ENCODE measurements at places on chromosomes 11 and 22.
A peak's percentile ranks its signal among the peaks of the same experiment; 100 is the strongest.

- no peak overlapping the region for H3K4me3 ChIP-seq
- no peak overlapping the region for H3K27ac ChIP-seq
- H3K27me3 ChIP-seq: no peaks in the 10 kb centered on the region
- no peak for DNase-seq
- H3K36me3 ChIP-seq: no peaks in the 10 kb centered on the region
Observed at GRCh38 chr11:111376181-111376871, 2.7 kb downstream of the POU2AF1 start.

DNA sequence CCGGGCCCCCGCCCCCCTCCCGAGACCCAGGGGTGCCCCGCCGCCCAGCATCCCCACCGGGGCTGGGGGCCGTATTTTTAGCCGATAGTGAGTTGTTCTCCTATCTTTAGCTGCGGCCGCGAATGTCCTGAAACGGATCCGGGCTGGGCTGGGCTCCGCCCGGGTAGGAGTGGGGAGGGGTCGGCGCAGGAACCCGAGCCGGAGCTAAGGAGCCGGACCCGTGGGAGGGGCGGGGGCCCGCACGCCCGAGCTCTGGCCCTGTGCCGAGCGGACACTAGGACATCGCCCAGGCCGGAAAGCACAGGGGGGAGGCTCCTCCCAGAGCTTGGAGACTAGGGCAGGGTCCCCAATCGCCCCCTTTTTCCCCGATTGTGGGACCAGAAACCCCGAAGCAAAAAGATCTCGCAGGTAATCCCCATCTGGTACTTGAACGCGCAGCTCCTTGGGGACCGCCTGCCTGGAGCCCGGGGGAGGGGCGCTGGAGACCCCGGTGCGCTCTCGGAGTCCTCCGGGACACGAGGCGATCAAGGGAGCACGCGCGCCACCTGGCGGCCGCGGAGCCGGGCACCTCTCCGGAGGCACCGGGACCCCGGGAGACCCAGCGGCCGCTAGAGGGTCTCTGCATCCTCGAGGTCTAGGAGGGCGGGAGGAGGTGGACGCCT is 669 bp downstream of the CDC42EP2 start:
- H3K27ac ChIP-seq: peak overlapping the region; percentile 84
- H3K4me3 ChIP-seq: peak overlapping the region; percentile 96
- H3K36me3 ChIP-seq: no peaks in the 10 kb centered on the region
- peak; percentile 93 for DNase-seq
- peaks cover 15% of the 10 kb centered on the region for H3K4me1 ChIP-seq

- H3K36me3 ChIP-seq: no peaks in the 10 kb centered on the region
- no peaks in the 10 kb centered on the region for H3K27me3 ChIP-seq
- no peaks in the 10 kb centered on the region for H3K4me1 ChIP-seq
- no peak overlapping the region for H3K27ac ChIP-seq
- no peak for DNase-seq
Observed at GRCh38 chr22:19700790-19701419, 13.4 kb upstream of the SEPTIN5 start.

GRCh38 chr11:44559207-44559939 is 6.1 kb upstream of the CD82 start:
- H3K27me3 ChIP-seq: no peaks in the 10 kb centered on the region
- no peaks in the 10 kb centered on the region for H3K36me3 ChIP-seq
- no peak overlapping the region for H3K27ac ChIP-seq
- no peak overlapping the region for H3K4me3 ChIP-seq
- H3K4me1 ChIP-seq: peaks cover 9% of the 10 kb centered on the region

- H3K4me3 ChIP-seq: no peak overlapping the region
- no peaks in the 10 kb centered on the region for H3K27me3 ChIP-seq
- no peaks in the 10 kb centered on the region for H3K4me1 ChIP-seq
- no peak overlapping the region for H3K27ac ChIP-seq
- DNase-seq: no peak
Observed at GRCh38 chr22:26281941-26282340, 112.7 kb downstream of the SEZ6L start.

DNA sequence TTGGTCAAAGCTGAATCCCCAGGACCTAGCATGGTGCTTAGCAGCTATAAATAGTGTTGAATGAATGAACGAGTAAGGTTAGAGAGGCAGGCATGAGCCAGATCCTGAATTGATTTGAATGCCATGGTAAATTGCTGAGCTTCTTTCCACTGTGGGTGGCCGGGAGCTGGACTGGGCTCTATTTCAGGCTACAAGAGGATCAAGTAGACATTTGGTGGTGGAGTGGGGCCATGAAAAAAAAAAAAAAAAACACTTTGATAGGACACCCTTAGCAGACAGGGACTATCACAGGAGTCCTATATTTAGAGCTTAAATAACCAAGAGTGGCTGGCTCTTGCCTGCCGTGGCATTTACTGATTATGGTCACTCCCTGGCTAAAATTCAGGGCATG is 77.6 kb downstream of the MIAT start:
- no peaks in the 10 kb centered on the region for H3K4me1 ChIP-seq
- no peak for DNase-seq
- H3K4me3 ChIP-seq: no peak overlapping the region
- no peak overlapping the region for H3K27ac ChIP-seq

DNA sequence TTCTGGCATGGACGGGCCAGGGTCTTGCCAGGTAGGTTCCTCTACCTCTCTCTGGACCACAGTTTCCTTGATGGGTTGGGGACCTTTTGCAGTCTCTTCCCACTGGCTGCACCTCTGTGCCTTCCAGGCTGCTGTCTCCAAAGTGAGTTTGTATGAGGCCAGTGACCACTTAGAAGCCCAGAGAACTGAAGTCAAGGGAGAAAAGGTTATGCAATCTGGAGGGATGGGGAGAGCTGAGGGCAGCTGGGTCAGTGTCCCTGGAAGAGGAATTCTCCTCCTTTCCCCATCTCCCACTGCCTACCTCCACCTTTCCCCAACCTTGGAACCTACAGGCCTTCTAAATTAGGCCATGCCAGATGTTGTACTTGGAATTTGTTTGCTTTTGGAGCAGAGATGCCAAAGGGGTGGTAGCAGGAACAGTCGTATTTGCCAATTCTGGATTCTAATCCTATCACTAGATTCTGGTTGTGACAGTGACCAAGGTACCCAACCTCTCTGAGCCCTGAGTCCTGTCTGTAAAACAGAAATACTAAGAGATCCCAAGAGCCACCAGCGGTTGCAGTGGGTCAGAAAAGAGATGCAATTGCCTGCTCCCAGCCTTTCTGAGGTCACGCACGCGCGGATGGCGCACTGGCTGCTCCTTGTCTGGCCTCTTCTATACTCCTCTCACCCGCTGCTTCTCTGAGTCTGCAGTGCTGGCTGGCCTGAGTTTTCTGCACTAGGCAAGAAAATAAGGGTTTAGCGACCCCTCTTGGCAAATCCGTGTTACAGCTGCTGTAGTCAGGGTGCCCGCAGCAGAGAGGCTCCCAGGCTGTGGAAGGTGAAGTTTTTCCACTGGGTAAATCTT is 10.7 kb upstream of the ACCSL start:
- no peak overlapping the region for H3K4me3 ChIP-seq
- DNase-seq: peak; percentile 94
- H3K27me3 ChIP-seq: no peaks in the 10 kb centered on the region
- H3K27ac ChIP-seq: peak overlapping the region; percentile 78
- H3K4me1 ChIP-seq: peaks cover 3% of the 10 kb centered on the region

DNA sequence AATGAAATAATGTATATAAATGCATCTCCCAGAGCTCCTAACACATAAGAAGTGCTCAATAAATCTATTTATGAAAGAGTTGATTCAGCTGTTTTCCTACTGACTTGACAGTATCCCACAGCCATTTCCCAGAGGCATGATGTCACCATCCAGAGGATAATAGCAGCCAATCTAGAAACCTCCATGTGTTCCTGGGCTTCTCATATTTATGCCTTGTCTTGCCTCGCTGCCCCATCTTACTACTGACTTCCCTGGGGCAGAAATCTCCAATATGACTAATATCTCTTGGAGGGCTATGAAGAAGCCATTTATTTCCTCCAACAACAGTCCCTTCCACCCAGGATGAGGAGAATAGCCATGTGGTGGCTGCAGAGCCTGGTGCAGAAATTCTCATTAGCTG is 115.4 kb upstream of the NAV2 start:
- no peaks in the 10 kb centered on the region for H3K36me3 ChIP-seq
- no peaks in the 10 kb centered on the region for H3K27me3 ChIP-seq
- DNase-seq: no peak
- H3K4me1 ChIP-seq: peaks cover 4% of the 10 kb centered on the region
- no peak overlapping the region for H3K4me3 ChIP-seq

DNA sequence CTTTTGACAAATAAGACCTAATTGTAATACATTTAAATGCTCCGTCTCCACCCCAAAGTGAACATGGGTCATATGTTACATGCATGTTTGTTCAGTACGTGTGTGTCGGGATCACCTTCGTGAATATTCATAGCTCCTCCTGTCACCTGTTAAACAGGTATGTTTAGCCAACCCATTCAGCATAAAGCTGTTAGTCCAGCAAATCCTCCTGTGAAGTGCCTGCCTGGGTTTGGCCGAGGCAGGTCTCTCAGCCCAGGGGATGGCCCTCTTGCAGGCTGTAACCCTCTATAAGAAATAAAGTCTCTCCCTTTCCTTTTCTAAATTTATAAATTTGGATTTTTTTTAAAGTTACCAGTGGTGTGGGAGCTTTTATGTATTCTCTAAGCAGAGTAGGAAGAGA is 38.9 kb upstream of the NTM start:
- no peak for DNase-seq
- no peak overlapping the region for H3K4me3 ChIP-seq
- H3K27ac ChIP-seq: no peak overlapping the region
- no peaks in the 10 kb centered on the region for H3K4me1 ChIP-seq
- no peaks in the 10 kb centered on the region for H3K36me3 ChIP-seq

DNA sequence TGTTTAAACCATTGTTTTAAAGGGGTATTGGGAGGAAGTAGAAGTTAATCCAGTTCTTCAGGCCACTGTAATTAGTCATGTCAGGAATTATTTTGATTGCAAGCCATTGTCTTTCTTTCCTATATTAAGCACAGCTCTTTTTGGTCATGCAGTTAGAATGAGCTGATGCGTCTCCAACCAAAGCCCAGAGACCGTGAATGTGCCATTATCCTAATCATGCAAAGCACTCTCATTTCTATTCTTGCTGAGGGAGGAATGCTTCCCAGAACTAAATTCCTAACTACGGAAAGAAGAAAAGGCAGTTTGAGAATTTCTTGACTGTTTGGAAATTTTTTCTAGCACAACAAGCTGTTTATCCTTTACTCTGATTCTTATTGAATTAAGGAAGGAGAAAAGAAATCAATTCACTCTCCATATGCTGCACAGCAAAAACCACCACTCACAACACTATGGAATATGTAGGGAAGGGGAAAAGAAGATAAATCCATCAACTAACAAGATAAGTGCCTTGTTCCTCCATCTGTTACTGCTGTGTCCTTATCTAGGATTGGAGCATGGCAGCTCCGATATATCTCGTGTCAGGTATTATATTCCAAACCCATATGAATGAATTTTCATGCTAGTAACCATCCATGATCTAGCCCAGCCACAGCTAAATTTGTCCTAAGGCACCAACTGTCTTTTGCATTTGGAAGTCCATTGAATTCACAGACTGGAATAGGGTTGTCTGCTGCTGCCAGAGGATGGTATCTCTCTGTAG is 70.8 kb downstream of the NTM start:
- H3K4me3 ChIP-seq: no peak overlapping the region
- no peaks in the 10 kb centered on the region for H3K36me3 ChIP-seq
- H3K27ac ChIP-seq: no peak overlapping the region
- DNase-seq: no peak
- H3K27me3 ChIP-seq: no peaks in the 10 kb centered on the region
- no peaks in the 10 kb centered on the region for H3K4me1 ChIP-seq

GRCh38 chr11:3006505-3007260 is 14.6 kb upstream of the NAP1L4 start:
- no peak for DNase-seq
- no peaks in the 10 kb centered on the region for H3K4me1 ChIP-seq
- no peak overlapping the region for H3K4me3 ChIP-seq
- no peak overlapping the region for H3K27ac ChIP-seq
- H3K27me3 ChIP-seq: no peaks in the 10 kb centered on the region
- H3K36me3 ChIP-seq: no peaks in the 10 kb centered on the region

- H3K4me3 ChIP-seq: no peak overlapping the region
- H3K4me1 ChIP-seq: peaks cover 5% of the 10 kb centered on the region
- H3K27me3 ChIP-seq: no peaks in the 10 kb centered on the region
- no peak overlapping the region for H3K27ac ChIP-seq
- DNase-seq: no peak
Observed at GRCh38 chr11:101917226-101917625, 904 bp upstream of the ANGPTL5 start.

GRCh38 chr22:35637254-35637653 is 11.0 kb upstream of the APOL6 start:
- H3K36me3 ChIP-seq: no peaks in the 10 kb centered on the region
- H3K27ac ChIP-seq: peak overlapping the region; percentile 79
- no peak for DNase-seq
- no peak overlapping the region for H3K4me3 ChIP-seq
- peaks cover 22% of the 10 kb centered on the region for H3K4me1 ChIP-seq
- H3K27me3 ChIP-seq: no peaks in the 10 kb centered on the region

GRCh38 chr11:76768088-76768908 is 14.9 kb upstream of the TSKU start:
- no peak overlapping the region for H3K27ac ChIP-seq
- H3K36me3 ChIP-seq: no peaks in the 10 kb centered on the region
- H3K4me3 ChIP-seq: no peak overlapping the region
- no peak for DNase-seq

- H3K36me3 ChIP-seq: no peaks in the 10 kb centered on the region
- no peak for DNase-seq
- no peaks in the 10 kb centered on the region for H3K27me3 ChIP-seq
- H3K27ac ChIP-seq: peak overlapping the region; percentile 30
- peak overlapping the region; percentile 71 for H3K4me3 ChIP-seq
- H3K4me1 ChIP-seq: peaks cover 5% of the 10 kb centered on the region
Observed at GRCh38 chr11:108223348-108224149, 682 bp downstream of the ATM start.

GRCh38 chr11:79543101-79543500 is 102.3 kb upstream of the TENM4 start:
- no peaks in the 10 kb centered on the region for H3K36me3 ChIP-seq
- no peak overlapping the region for H3K27ac ChIP-seq
- no peaks in the 10 kb centered on the region for H3K4me1 ChIP-seq
- no peaks in the 10 kb centered on the region for H3K27me3 ChIP-seq

DNA sequence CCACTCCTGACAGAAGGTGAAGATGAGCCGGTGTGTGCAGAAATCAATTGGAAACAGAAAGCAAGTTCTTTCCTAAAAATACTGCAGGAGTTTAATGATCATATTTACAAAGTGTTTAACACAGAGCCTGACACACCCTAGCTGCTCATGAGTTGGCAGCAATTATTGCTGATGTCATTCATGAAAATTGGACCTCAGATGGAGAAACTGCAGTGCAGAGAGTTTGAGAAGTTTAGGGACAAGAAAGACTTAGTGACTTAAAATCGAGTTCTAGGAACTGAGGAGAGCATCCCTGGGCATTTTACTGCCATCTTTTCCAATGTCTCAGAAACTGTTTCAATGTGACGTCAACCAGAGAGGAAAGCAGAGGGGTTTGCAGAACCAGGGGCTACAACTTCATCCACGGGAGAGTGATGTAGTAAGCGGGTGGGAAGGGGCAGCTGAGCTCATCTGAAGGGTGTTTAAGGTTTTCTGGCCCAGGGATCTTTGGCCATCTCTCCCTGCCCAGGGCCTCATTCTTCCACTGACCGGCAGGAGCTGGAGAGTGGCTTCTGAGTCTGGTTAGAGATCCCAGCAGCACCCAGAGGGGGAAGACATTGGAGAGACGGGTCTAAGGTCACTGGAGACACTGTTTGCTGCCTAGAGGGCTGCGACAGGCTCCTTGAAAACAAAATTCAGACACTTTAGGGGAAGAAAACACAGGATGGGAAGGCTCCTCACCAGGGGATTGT is 21.1 kb upstream of the IGLL5 start:
- DNase-seq: no peak
- H3K36me3 ChIP-seq: no peaks in the 10 kb centered on the region
- no peaks in the 10 kb centered on the region for H3K27me3 ChIP-seq
- H3K4me1 ChIP-seq: no peaks in the 10 kb centered on the region
- no peak overlapping the region for H3K27ac ChIP-seq

- no peaks in the 10 kb centered on the region for H3K4me1 ChIP-seq
- no peaks in the 10 kb centered on the region for H3K27me3 ChIP-seq
Observed at GRCh38 chr11:89660234-89660633, 49.9 kb upstream of the TRIM77 start.

Data from ovary (tissue), 10 donors.